Stimulated activated CD8-positive, alpha-beta memory T cell treated with anti-CD3 and anti-CD28 coated beads, Interleukin-4, amount 100 ng/mL, for 4 hours (primary cell): ENCODE measurements at places on chromosomes 6 and 20.

DNA sequence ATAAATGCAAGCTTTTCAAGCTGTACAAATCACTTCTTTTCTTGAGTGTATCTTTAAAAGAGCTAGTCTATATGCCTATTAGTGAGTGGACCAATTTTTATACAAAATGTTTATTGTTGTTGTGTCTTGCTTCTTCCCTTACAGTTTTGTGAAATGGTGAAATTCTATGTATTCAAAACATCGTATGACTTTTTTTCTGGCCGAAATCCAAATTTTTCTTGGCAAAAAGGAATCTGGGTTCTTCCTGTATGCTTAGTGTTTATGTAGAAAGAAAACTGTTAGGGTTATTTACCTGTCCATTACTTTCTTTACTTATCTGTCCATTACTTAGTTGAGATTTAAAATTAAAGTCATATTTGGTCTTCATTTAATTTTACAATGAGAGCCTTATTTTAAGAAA lies 153.9 kb downstream of the MMS22L start:
- DNase-seq: no peak

DNA sequence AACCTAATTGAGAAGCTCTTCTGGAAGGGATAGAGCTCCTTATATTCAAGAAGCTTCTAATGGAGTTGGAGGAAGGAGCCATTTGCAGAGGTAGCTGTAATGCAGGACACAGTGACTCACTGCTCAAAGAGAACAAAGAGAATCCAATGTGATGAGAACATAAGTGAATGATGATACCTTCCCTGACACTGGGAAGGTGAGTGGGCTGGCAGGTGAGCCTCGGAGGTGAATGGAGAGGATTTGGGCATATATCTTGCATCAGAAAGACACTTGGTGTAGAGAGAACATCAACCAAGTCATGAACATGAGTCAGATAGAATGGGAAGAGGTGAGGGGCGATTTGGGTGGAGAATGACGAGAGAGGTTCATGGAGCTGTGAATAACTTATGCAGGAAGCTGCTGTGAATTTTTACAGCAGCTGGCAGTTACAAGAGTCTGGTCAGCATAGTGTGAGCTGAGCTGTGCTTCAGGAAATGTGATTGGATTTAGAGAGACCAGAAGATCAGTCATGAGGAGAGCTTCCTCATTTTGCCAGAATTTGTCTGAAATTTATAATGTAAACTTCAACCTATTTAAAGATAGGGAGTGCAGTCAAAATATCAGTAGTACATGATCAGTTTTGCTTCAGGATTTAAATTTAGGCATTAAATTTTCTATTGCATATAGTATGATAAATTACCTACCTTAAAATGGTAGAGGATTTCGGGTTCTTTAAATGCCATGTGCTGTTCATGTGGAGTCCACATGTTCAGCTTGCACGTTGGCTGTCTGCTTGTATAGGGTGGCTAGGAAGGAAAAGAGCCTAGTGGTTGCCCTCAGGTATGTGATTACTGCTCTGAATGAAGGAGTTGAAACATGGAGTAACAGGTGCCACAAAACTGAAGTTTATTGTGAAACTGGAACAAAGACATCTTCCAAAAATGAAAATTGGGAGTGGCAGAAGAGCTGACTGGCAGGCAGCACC lies 59.2 kb upstream of the KIF25 start:
- DNase-seq: no peak

DNA sequence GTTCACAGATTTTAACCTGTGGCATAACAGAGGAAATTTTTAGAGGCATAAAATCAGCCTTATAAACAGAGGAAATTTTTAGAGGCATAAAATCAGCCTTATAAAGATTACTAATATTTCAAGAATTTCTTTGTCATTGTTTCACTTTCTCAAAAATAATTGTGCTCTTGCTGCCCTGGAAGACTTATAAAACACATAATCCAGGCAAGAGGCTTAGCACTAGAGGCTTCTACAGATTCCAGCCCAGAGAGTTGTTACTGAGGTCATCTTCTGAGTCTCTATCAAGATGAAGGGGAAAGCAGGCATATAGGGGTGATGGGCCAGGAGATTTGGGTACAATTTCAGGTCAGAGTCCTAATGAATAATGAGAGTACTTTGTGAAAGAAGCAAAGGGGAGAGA lies 85.7 kb downstream of the RFPL4B start:
- DNase-seq: no peak

DNA sequence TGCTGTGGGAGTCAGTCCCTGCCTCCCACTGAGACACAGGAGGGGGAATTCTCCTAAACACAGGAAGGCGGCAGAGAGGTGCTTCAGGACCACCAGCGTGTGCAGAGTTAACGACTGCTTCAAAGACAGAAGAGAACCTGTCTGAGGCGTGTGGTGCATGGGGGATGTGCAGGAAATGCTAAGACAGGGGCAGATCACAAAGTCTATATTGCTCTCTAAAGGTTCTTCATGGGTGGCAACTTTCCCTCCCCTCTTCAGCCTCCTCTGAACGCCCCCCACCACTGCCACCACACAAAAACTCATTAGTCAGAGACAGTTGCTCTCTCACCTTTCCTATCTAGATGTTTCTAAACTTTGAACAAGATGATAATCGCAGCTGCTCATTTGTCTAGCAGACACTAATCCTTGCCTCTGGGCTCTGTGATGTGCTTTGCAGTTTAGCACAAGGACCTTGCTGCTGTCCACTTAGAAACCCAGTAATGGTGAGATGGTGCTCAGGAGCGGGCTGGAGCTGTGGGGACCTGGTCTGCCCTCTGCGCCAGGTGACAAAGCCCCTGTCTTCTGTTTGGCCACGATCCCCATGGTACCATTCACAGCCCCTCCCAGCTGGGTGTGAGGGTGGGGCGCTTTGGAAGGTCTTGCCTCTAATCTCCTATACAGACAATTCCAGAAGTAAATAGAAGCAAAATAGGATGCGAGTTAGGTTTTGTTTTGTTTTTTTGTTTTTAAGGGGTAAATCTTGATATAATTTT lies 219.6 kb downstream of the NRN1 start:
- no peak for DNase-seq

DNA sequence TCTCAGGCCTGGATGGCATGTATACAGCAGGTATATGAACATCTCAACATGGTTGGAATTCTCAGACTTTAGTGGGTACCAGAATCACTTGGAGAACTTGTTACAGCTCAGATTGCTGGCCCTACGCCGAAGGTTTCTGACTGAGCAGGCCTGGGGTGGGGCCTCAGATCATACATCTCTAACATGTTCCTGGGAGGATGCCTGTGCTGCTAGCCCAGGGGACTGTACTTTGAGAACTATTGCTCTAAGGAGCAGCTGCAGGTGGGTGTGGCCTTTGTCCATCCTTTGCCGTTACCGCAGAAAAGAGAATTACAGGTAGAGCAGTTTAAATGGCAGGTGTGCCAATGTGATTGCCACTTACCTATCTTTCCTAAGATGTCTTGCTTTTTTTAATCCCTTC lies 310.5 kb upstream of the JAG1 start:
- no peak for DNase-seq

- no peak for DNase-seq
Measured at GRCh38 chr6:4491501-4492260, 284.5 kb upstream of the CDYL start.
